ENCODE measurements at places on chromosomes 16 and 17.

GRCh38 chr16:87971933-87972332, 20.7 kb downstream of the BANP start:
- no peak for DNase-seq

- no peak for DNase-seq
Measured at GRCh38 chr17:40598301-40598618, 33.0 kb upstream of the CCR7 start.

DNA sequence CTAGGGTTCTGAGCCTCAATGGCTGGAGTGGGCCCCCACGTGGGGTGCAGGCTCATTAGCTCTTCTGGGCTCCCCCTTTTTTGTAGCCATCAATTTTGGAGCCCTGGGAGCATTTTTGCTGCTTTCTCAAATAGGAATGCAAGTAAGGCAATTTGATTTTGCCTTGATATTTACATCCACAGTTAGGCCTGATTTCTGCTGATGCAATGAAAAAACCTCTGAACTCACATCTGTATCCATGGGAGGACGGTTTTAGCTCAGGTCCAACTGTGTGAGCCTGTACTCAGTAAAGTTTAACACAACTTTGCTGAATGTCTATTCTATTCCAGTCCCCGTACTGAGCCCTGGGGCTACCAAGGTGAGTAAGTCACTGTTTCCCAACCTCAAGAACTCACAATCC, 425.0 kb downstream of the HAPSTR1 start:
- no peak for DNase-seq

DNA sequence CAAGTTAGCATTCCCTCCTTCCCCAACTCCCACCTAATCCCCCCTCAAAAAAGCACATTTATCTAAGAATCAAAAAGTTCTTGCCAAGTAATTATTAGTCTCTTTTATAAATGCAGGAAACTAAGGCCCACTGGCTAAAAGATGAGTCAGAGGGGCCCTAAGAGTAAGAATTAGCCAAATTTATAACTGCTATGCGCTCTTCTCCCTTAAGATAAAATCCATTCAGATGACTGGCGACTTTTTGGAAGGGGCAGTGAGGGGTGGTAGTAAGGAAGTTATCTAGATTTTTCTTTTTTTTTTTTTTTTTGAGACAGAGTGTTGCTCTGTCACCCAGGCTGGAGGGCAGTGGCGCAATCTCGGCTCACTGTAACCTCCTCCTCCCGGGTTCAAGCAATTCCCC, 17.1 kb downstream of the ZNF652 start:
- DNase-seq, result no peak

DNA sequence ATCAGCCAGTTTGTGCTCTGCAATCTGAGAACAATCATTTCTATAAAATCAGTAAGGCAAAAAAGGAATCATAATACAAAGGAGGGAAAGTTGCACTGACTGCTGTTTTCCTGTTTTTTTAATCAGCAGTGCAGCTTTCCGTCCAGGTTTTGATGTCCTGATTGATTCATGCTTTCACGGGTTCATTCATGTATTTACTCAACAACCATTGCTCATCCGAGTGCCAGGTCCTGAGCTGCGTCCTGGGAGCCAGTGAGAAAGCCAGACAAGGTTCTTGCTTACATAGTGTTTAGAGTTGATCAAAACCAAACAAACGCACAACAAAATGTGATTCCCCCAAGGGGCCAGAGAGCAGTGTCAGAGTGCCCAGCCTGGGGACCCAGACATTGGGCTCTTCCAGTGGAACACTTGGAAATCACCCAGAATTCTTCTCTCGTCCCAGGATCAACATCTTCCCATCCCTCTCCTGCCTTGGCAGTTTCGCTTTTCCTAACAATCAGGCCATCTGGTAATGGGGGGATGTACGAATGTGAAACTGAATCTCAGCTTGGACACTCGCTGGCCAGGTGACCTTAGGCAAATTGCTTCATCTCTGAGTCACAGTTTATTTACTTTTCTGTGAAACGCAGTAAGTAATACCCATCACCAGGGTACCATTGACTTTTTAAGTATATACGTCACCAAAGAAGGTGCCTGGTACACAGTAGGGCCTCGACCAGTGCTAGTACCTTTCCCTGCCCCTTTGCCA, 13.3 kb upstream of the C1QL1 start:
- DNase-seq, result no peak

GRCh38 chr16:55055262-55055661, 124.6 kb downstream of the IRX5 start:
- peak; percentile 1 for DNase-seq

GRCh38 chr17:29358416-29358815, 31.7 kb upstream of the TAOK1 start:
- no peak for DNase-seq

DNA sequence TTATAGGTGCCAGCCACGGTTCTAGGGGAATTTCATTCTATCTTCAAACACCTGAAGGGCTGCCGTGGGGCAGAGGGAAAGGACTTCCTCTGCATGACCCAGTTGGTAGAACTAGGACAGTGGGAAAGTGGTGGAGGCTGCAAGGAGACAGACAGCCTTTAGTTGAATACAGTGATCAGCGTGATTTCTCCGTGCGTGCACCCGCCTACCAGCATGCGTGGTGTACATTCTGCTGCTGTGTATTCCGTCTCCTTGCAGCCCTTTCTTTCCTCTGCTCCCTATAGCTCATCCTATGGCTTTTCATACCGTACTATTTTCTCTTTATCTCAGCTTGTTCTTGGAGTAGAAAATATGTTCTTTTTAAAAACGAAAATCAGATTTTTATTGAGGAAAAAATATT, 146.9 kb downstream of the MRM1 start:
- no peak for DNase-seq

DNA sequence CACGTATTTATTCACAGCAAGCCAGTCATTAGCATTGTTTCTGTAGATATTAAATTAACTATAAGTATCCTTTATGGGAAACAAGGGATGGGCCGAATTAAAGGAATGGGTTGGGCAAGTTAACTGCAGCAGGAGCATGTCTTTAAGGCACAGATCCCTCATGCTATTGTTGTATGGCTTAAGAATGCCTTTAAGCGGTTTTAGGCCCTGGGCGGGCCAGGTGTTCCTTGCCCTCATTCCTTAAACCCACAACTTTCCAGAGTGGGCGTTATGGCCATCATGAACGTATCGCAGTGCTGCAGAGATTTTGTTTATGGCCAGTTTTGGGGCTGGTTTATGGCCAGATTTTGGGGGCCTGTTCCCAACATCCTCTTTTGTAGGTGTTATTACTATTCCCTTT, 9.1 kb downstream of the PHKB start:
- no peak for DNase-seq

DNA sequence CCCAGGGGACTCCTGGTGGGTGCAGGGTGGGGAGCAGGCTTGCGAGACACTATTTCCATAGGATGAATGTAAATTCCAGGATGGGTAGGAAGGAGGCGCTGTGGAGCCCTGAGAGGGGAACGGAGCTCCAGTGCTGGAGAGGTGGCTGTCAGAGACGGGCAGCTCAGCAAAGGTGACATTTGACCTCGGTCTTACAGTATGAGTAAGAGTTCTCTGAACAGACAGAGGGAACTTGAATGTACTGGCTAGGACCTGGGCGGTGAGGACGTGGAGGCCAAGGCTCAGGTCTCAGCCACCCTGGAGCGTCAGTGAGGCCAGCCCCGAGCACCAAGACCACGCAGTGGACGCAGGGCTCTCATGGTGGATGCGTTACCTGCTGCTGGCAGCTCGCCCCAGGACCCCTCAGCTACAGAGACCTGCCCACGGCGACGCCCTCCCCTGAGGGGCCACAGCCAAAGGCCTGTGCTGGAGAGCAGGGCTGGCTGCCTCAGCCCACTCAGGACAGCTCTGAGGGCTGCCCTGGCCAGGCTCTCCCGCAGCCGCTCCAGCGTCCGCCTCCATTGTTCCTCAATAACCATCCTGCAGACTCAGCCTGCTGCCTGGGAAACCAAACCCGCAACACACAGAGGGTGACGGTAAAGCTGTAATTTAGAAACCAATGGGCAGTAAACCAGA, 65.9 kb upstream of the TNRC6C start:
- DNase-seq, result peak; percentile 58

DNA sequence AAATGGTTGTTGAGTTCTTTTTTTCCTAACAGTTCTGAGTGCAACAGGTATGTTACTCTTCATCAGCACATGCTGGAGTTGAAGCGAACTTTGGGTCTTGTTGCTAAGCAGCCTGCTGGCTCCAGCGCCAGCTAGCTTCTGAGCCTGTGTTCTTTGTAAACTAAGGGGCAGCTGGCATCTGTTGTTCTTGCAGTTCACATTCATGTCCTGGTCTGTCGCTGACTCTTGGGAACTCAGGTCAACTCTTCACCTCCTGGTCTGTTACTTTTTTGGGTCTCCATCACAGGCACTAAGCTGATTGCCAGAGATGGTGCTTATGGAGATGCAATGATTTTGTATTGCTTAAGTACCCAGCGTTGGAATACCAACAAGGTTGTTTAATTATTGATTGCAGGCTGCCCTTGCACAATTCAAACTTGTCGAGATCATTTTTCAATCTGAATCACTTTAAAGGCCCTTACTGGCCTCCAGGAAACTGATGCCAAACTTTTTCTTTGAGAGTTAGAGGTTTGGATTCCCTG, 40.9 kb downstream of the USP10 start:
- DNase-seq, result no peak

GRCh38 chr17:40071313-40072039, 8.7 kb downstream of the THRA start:
- peak; percentile 93 for DNase-seq

GRCh38 chr17:13635951-13636350, 34.2 kb upstream of the HS3ST3A1 start:
- no peak for DNase-seq

DNA sequence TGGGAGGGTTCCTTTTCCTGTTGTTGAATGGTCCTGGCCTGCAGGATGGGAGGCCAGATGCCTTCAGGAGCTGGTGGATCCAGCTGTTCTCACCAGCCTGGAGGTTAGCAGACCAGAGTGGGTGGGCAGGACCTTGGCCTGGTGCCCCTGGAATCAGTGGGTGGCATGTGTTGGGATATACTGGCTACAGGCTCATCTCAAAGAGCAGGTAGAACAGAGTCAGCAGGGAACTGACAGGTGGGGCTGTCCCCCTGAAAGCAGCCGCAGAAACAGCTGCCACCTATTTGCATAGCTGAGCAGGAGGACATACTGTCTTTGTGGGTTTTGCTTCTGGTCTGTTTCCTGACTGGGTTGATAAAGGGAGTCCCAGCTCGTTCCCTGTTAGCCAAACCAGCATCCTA, 144.1 kb downstream of the RAB11FIP4 start:
- DNase-seq, result no peak

GRCh38 chr17:76781056-76781982, 43.4 kb downstream of the MFSD11 start:
- no peak for DNase-seq

GRCh38 chr17:28372203-28372944, 880 bp downstream of the SARM1 start:
- peak; percentile 65 for DNase-seq
